ENCODE measurements at places on chromosomes 6 and 20.

DNA sequence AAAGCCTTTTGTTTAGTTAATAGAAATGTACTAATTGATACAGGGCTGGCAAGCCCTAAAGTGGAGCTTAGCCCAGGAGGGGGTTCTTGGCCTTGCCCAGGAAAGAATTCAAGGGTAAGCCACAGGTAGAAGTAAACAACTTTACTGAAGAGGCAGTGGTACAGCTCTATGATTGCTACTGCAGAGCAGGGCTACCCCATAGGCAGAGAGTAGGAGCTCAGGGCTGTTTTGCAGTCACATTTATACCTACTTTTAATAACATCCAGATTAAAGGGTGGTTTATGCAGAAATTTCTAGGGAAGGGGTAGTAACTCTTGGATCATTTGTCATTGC, 680.4 kb upstream of the GJE1 start:
- no peak for DNase-seq

GRCh38 chr20:11564491-11564890, 353.2 kb upstream of the BTBD3 start:
- DNase-seq: no peak

- no peak for DNase-seq
These were observed 855 bp upstream of the GFOD1 start for GRCh38 chr6:13488015-13488895.

DNA sequence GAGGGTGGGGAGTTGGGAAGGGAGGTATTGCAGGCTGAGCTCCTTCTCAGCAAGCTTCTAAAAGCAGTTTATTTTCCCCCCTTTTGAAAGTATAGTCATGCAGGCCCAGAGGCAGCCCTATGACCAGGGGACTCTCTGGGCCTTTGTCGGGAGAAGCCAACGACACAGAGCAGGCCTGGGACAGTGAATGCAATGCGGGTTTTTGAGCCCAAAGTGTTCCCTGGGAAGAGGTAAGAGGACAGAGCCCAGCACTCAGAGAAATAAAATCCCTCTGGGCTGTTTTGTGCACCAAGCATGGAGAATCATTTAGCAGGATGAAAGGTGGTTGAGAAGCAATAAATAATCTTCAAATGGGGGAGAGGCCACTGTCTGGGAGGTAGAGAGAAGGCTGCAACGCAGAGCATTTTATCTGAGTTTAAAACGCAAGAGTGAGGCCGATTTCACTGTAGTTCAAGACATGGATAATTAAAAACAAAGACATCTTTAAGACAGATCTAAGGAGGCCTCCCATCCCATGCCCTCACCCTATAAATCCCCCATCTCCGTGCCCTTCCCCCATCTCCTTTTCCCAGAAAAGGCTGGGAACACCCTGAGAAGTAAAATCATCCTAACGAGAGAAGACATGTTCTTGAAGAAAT, 237.5 kb downstream of the CDC5L start:
- DNase-seq: no peak

DNA sequence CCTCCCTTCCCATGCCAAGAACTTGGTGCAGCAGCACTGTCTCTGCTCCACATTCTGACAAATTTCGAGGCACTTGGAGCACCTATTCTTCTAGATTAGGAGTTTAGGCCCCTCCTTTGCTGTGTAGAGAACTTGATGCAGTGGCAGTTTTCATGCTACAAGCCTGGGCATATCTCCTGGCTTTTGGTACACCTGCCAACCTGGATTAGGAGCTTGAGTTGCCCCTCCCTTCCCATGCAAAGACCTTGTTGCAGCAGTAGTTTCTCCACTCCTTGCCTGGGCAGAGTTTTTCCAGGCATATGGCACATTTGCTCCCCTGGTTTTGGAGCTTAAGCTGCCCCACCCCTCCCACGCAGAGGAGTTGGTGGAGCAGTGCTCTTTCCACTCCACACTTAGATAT, 956.1 kb downstream of the EYS start:
- no peak for DNase-seq
